ENCODE measurements at places on chromosomes 5 and 9. TPM values are rescaled to one million over a fixed set of nuclear protein-coding genes. Genes with fewer than 3 reads are reported as not detected.

The FGF18 gene
- total RNA-seq = not detected

The MARCHF11 gene
- total RNA-seq = not detected

The PCDHA4 gene
- total RNA-seq = 0.77 TPM

The PCDHGA3 gene
- 0.13 TPM for total RNA-seq

The ADCY2 gene
- not detected for total RNA-seq

The MCTP1 gene
- 26.0 TPM for total RNA-seq

DNA sequence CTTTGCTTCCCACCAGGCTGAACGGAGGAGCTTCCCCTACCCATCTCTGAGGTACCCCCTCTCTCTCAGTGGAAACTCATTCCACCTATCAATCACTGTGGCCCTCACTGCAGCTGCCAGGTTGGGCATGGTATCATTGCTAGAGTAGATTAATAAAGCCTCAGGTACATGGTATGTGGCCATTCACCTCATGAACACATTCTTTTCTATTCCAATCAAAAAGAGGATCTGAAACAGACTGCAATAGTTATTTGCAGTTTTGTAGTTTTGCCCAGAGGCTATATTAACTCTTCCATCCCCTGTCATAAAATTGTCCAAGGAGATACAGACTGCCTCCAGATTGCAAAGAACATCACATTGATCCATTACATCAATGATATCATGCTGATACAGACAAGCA lies 85.8 kb upstream of the MVB12B start:
- DNase-seq = no peak

DNA sequence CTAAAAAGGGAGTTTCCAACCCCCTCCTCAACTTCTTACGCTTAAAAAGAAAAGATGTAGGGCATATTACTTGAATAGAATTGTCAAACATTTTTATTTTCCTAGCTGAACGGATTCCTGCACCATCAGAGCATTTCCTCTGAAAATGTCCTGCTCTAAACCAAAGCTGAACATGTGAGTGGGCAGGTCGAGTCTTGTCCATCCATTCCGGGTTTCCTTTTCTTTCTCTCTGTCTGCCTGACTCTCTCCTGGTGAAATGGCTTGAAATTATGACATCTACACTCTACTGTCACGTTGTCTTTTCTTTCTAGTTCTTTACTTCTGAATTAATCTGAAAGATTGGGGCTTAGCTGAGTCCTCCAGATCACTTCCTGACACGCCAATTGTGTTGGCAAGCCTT lies 39.2 kb upstream of the PTPN3 start:
- DNase-seq = peak; percentile 88

GRCh38 chr5:850511-851006 lies at the start of gene ZDHHC11:
Gene ZDHHC11, minus strand, starts transcription at chr5:850986. Its CDS starts 384 bp downstream, at chr5:850602.
- DNase-seq = no peak

DNA sequence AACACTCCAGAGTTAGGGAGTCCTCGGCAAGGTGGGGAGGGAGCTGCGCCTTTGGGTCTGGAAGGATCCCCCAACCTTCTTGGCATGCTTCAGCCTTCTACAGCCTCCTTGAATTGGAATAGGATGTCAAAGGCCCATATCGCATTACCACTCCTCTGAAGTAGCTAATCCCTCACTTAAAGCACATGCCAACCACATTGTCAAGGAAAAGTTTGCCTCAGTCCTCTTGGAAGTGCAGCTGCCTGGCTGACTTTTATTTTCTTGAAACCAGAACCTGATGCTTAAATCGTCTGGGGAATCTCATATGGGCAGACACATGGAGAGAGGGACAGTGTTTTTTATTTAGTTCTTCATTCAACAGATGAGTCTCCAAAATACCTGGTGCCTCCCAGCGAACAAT lies 14.5 kb downstream of the CXCL14 start:
- DNase-seq = no peak

GRCh38 chr5:150245808-150246207 lies 43.8 kb downstream of the CAMK2A start:
- no peak for DNase-seq

GRCh38 chr5:155711882-155712281 lies 615.1 kb upstream of the SGCD start:
- DNase-seq = no peak

GRCh38 chr5:73816656-73817420 lies 190.8 kb downstream of the ARHGEF28 start:
- peak; percentile 85 for DNase-seq

GRCh38 chr9:133394687-133395271 lies 18.6 kb downstream of the STKLD1 start:
- DNase-seq = no peak

- peak; percentile 50 for DNase-seq
Observed at GRCh38 chr5:140565024-140565779, 574 bp downstream of the SLC35A4 start.

DNA sequence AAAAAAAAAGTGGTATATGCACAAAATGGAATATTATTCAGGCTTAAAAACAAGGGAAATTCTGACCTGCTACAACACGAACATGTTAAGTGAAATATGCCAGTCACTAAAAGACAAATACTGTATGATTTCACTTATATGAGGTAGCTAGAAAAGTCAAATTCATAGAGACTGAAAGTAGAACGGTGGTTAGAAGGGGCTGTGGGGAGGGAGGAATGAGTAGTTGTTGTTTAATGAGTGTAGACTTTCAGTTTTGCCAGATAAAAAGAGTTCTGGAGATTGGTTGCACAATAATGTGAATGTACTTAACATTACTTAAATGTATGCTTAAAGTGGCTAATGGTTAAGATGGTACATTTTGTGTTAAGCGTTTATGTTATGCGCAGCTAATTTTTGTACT lies 79.5 kb upstream of the IL12B start:
- no peak for DNase-seq

GRCh38 chr9:71767776-71768321 lies 464 bp downstream of the CEMIP2 start:
- no peak for DNase-seq
